Fibroblast of skin of back (primary cell): ENCODE measurements at places on chromosomes 16 and 17.

- DNase-seq = no peak
Measured at GRCh38 chr16:13070268-13070667, 168.9 kb downstream of the SHISA9 start.

GRCh38 chr16:86497551-86498021 is 12.7 kb upstream of the FOXF1 start:
- DNase-seq = no peak

DNA sequence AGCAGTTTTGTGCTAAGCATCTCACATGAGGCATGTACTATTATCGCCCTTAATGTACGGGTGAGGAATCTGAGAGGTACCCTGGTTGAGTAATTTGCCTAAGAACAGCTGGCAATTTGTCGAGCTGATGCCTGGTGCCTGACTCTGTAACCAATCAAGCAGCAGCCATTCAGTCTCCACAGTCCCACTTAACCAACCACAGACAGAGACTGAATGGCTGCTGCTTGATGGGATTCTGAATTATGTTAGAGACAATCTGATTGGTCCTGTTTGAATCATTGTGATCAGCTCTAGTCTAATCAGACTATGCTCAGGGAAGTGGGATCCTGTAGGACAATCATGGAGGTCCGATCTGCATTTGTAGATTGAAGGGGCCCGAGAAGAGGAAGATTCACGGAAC is 447.0 kb downstream of the SHISA9 start:
- DNase-seq = no peak

DNA sequence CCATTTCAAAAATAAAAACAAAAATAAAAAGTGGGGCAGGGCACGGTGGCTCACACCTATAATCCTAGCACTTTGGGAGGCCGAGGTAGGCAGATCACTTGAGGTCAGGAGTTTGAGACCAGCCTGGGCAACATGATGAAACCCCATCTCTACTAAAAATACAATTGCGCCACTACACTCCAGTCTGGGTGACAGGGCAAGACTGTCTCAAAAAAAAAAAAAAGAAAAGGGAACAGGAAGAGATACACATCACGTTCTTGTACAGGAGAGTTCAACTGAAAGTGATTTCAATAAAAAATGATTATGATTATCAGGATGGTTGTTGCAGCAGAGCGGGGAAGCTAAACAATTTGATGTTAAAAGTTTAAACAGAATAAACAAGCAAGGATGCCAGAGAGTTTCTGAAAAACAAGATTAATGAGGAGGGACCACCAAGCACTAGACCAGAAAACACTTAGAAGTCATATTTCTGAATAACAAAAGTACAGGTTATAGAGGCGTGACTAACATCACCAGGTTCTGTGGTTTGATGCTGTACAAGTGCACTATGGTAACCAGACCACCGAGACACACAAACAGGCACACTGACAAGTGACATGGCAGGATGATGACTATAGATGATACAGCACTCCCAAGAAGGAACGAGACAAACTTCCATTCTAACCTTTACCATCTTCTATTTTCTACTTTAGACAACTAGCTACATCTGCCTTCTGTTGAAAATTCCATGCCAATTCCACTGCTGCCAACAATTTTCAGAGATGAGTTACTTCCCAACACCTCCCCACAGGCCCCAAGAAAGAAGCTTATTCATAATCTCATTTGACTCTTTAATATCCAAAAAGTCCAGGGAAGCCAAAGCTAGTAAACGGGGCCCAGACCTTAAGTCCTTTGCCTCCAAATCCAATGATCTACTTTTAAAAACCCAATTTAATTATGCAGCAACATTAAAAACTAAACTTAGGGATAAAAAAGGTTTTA is 11.8 kb downstream of the DNAJA2 start:
- DNase-seq = no peak

GRCh38 chr17:40659911-40660310 is 5.1 kb downstream of the KRT222 start:
- DNase-seq = no peak

- peak; percentile 54 for DNase-seq
Measured at GRCh38 chr17:30954046-30954830, 16.6 kb upstream of the RNF135 start.

DNA sequence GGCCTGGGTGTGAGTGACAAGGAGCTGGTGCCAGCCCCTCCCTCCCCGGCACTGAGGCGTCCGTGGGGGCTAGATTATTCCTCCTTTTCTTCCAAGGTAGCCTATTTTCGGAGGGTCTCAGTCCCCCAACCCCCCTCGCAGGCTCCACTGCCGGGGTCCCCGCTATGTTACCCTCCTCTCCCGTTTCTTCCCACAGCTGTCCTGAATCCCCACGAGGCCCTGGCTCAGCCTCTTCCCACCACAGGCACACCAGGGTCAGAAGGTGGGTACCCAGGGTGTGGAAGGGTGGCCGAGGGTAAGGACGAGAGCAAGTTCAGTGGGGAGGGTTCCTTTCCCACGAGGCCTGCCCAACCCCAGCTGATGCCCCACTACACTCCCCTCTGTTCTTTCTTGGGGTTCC is 611 bp downstream of the RAMP2 start:
- no peak for DNase-seq

DNA sequence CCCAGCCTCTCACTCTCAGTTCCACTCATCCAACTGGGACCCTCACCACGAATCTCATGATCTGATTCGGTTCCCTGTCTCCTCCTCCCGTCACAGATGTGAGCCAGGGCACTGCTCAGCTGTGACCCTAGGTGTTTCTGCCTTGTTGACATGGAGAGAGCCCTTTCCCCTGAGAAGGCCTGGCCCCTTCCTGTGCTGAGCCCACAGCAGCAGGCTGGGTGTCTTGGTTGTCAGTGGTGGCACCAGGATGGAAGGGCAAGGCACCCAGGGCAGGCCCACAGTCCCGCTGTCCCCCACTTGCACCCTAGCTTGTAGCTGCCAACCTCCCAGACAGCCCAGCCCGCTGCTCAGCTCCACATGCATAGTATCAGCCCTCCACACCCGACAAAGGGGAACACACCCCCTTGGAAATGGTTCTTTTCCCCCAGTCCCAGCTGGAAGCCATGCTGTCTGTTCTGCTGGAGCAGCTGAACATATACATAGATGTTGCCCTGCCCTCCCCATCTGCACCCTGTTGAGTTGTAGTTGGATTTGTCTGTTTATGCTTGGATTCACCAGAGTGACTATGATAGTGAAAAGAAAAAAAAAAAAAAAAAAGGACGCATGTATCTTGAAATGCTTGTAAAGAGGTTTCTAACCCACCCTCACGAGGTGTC is 26.6 kb downstream of the STH start:
- DNase-seq = no peak

DNA sequence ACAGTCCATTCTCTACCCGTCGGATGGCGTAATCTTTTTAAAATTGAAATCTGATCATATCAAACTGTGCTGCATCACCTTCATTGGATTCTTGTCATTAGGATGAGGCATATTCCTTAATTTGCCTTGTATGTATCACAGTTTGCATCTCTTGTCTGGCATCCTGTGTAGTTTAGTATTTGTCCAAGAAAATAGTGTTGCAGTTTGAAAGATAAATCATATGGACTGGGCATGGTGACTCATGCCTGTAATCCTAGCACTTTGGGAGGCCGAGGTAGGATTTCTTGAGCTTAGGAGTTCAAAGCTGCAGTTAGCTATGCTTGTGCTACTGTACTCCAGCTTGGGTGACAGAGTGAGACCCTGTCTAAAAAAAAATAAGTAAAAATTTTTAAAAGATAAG is 5.8 kb upstream of the RSL1D1 start:
- peak; percentile 15 for DNase-seq

DNA sequence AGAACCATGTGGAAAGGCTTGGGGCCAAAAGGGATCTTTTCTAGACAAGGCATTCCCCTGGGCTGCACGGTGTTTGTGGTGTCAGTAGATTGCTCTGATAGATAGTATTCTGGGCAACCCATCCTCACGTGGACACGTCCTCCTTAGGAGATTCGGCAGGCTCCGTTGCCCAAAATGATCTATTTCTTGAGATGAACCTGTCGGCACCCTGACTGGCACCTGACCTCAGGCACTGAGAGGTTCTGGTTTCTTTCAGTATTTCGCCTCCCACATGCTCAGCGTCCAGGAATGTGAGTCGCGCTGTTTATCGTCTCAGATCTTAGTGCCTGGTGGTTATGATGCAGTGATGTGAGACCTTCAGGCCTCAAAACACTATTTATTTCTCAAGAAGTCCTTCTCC is 89.7 kb downstream of the MARCHF10 start:
- no peak for DNase-seq
